ELF-1 (cell line): ENCODE measurements at places on chromosomes 11 and 22.
A peak's percentile ranks its signal among the peaks of the same experiment; 100 is the strongest.

DNA sequence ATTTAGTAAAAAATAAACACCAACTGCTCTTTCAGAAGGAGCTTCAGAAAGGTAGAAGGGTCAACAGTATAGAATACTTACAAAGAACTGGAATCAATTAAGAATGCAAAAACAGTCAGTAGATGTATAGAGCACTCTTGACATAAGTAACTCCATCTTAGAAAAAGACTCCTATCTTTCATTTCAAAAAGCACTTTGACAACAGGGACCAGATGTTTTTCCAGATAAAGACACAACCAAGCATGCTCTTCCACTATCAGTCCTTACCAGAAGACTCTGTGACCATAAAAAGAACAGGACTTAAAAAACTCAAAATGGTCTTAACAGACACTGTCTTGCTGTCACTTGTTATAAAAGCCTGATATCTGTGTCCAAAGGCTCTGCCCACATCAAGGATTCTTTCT, 5.2 kb downstream of the SLC25A17 start:
- DNase-seq = no peak

DNA sequence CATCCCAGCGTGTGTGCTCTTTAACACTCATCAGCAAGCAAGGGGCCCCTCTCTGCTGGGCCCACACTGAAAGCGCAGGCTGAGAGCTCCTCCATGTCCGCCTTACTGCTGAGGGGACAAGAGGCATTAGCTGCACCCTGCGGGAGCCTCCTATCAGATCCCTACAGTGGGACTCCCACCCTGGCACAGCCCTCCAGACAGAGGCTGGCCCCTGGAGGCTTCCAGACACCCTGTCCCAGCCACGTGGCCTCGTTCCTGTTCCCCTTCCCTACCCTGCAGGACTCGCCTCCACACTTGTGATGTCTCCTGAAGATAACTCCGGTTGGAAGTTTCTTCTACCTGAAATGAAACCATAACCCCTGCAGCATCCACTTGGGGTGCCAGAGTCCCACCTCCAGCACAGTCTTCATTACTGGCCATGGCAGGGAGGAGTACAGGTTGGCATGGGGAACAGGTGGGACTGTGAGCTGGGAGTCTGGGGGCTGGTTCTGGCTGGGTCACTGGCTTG, 5.0 kb upstream of the SH3BP1 start:
- DNase-seq = no peak

- DNase-seq = no peak
Observed at GRCh38 chr11:15484398-15484797, 369.7 kb downstream of the INSC start.

DNA sequence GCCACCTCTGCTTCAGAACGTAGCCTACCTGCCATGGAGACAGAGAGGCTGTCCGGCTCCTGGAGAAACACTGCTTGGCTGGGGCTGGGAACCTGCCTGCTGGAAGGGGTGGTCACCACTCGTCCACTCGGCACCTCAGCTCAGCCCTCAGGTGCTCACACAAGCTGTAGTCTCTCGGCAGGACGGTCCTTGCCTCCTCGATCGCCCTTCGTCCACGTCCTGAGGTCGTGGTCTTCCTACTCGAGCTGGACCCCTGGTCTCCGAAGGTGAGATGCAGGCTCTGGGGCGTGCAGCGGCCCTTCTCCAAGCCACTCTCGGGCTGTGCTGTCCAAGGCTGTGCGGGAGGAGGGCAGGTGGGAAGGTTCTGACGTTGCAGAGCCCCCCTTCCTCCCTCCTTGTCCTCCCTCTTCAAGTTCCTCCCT, at the start of gene TBX10:
Gene TBX10, minus strand, starts transcription at position 326 of the 422 bp plus-strand sequence. Its CDS starts 291 bp downstream, at position 35.
- no peak for DNase-seq

DNA sequence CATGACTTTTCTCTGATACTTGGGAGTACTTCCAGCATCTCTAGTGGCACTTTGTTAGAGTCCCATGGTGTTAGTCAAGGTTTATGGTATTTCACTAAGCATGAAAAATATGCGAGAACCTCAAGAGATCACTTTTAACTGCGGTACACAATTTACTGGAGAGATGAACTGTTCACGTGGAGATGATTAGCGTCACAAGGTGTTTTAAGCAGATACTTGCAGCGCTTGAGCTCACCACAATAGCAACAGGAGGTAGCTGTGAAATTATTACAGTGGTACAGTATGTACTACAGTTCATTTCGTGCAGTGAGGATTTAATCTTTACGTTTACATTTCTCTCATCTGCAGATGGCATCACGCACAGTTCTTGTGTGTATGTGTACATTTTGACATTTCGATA, 4.5 kb downstream of the PARVA start:
- no peak for DNase-seq

- DNase-seq = no peak
Observed at GRCh38 chr11:20274031-20274430, 89.5 kb upstream of the HTATIP2 start.

- DNase-seq = no peak
Observed at GRCh38 chr22:38971791-38972190, 10.4 kb upstream of the APOBEC3B start.

- no peak for DNase-seq
Observed at GRCh38 chr11:125245299-125245698, 80.7 kb downstream of the PKNOX2 start.

DNA sequence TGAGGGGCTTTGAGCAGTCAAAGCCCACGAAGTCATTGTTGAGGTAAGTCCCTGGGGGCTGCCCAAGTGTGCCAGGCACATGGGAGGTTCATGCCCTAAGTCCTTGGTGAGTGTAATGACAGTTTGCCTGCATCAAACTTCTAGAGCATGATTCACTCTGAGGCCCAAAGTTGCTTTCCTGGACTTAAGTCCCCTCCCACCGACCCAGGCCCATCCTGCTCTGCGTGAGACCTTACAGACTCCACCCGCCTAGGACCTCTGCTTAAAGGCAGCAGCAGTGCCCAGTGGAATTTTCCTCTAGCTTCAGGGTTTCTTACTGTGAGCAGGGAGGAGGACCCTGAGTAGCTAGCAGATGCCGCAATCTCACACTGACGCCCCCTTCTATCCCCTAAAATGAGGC, 5.7 kb upstream of the PVALB start:
- peak; percentile 65 for DNase-seq

GRCh38 chr11:129643031-129643721, 172.5 kb upstream of the TMEM45B start:
- no peak for DNase-seq

DNA sequence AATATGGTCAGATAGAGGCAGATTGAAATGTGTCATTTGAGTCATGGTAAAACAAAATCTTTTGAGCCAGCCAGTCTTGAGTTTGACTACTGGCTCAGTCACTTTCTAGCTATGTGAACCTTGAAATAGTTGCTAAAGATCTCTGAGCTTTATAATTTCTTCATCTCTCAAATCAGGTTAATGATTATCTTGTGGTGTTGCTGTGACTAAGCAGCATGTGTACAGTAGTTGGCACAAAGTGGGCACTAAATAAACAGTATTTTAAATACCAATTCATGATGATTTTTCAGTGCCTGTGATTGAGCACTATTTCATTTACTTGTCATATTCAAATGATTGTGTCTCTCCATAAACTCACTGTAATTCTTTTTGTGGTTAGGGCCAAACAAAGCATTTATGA, 70.8 kb downstream of the RAB38 start:
- no peak for DNase-seq

DNA sequence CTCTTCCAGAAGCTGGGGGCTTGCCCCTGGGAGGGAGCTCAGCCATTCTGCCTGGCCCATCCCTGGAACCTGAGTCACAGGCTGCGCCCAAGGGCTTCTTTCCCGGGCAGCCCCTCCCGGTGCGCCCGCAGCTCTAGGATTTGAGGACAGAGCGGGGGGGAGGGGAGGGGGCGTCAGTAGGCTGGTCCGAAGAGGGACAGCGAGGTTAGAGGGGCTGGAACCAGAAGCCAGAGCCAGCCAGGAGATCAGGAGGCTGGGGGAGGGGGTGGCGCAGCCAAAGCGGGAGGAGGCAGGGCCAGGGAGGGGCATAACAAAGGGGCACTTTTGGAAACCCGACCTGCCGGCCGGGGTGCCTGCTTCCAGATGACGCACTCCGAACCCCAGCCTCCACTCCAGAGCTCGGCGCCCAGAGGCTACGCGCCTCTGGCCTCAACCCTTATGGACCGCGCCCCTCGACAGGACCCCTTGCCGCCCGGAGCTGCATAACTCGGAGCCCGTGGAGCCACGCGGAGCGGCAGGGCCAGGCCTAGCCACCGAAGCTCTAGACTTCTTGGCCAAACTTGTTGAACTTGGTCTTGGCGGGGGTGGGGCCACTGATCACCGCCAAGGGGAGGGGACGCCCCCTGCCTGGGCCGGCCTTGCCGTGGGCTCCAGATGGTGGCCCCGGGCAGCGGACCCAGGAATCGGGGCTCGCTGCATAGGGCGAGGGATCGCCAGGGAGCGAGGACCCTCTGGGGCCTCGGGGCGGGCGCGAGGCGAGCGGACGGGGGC, 744 bp downstream of the PACSIN3 start:
- DNase-seq = peak; percentile 90
